ENCODE measurements at places on chromosomes 5 and 9.

GRCh38 chr5:81290146-81290545 is 11.2 kb upstream of the ZCCHC9 start:
- no peak for DNase-seq

- DNase-seq: peak; percentile 38
Measured at GRCh38 chr5:14809369-14810155, 62.0 kb downstream of the ANKH start.

GRCh38 chr5:154480847-154481246 is 2.8 kb upstream of the HAND1 start:
- no peak for DNase-seq

DNA sequence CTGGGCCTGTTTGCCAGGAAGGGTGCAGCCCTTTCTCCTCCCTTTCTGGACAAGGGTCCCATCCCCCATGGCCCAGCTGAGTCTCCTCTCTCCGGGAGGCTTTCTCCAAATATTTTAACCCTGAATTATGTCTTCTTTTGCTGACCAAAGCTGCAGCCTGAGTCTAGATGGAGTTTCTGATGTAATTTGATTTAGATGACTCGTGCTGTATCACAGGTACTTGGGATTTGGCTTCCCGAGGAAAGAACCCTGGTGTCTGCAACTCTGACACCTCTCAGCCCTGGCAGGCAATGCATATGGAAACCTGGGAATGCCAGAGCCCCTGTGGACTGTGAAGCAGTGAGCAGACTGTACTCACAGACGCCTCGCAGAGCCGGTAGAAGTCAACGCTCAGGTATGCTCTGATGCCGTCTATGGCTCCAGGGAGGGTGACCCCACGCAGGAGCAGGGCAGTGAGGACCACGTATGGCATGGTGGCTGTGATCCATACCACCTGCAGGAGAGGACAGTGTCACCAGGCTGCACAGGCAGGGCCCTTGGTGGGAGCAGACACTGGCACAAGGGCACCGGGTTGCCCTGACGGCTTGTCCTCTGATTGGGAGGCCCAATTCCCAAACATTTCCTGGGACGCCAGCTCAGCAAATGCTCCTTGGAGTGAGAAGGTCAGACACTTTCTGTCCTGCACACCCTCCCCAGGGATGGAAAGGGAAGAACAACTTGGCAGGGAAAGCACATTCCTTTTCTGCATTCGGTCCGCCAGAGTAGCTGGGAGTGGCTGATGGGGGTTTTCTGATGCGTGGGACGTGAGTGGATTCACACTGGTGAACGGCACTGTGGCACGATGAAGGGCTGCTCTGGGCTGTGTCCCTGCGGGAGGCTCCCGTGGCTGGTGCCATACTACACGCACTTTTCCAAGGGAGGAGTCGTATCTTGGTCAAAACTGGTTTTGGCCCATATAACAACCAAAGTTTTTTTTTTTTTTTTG is 24.7 kb downstream of the SLC6A3 start:
- DNase-seq: no peak

DNA sequence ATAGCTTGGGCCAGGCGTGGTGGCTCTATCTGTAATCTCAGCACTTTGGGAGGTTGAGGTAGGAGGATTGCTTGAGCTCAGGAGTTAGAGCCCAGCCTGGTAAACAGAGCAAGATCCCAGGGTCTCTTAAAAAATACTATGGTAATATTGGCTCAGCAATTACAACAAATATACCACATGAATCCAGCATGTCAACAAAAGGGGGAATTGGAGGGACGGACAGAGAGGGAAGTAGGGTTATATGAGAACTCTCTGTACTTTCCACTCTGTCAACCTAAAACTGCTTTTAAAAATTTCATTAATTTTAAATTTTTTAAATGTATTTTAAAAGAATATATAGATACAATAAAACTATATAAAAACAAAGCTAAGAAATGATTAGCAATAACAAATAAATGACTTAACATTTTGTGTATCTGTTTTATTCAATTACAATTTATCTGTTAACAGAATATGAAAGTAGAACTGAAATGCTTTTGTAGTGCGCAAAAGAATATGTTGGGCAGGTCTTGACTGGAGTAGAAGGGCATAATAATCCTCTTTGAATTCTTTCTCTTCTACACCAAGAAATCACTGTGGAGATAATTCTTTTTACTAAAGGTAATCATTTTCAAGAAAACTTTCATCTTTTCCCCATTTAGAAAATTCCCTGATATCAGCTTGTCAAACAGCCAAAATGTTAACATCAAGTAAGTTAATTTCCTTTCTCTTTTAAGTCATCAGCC is 12.9 kb upstream of the CDC42SE2 start:
- DNase-seq: no peak

DNA sequence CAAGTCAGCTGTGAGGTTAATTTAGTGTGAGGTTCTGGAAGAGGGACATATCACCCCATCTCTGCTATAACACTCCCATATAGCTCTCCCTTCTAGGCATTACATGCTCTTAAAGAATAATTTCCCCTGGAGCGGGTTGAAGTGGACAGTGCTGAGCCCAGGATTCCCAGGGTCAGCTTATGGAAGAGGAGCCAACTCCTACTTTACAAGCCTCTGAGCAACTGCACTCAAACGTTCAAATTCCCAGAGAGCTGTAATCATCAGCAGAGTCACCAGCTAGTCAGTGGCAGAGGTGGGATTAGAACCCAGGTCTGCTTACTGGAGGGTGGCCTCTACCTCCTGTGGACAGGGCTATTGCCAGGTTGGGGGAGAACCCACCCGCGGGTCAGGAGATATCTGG is 1.4 kb downstream of the NEURL1B start:
- DNase-seq: no peak

DNA sequence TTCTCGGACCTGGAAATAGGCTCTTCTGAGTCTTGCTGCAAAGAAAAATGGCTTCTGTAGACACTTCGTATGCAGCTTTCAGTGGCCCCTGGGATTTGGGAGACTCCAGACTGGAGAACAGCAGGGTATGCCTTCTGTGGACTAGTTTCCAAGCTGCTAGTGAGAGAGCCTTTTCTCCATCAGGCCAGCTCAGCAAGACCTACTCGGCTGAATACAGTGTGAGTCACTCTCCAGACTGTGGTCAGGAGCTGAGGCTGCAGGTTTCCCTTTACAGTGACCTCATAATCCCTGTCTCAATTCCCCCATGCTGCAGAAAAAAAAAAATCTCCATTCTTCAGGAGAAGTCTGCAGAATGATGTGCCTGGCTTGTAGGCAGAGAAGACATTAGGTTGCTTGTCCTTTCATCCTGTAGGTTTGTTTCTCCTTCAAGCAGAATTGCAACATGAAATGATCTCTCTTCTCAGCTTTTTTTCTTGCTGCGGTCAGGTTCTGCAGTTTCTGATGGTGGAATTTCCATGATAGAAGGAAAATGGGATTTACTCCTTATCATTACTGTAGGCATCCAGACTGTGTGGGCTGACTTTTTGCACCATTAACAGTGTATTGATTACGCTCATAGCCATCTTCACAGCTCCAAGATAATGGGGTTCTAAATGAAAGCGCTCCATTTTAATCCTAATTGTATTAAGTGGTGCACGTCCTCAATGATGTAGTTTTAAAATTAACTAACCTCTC is 78.3 kb upstream of the TNFSF8 start:
- no peak for DNase-seq

DNA sequence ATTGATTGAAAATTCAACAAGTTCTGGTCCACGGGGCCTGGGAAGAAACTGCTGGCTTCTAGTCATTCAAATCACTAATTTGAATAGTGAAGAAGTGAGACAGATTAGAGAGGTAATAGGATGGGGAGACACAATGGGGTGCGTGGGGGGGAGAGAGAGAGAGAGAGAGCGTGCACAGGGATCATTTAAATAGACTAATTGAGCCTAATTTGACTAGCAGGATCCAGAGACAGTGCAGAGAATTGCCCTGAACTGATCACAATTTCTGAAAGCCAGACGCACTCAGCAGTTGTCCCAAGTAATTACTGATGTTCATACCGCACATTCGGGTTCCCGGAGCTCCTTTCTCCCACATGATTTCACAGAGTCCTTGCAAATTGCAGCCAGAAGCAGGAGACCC is 50.3 kb upstream of the C5orf58 start:
- DNase-seq: no peak

DNA sequence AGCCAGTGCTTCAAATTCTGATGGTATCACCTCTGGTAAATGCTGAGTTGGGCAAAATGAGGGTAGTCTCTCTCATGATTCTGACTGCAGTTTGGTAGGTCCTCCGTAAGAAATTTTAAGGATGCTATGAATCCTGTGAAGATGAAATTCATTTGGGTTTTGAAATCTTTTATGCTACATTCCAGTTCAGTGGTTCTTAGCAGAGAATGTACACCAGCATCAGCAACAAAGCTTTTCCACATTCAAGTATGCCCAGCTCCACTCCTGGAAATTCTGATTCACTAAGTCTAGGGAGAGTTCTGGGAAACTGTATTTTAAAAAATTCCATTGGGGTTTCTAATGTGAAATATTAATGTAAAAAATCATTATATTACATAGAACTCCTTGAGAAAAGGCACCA is 33.6 kb upstream of the ACOT12 start:
- DNase-seq: no peak

GRCh38 chr9:100492952-100493351 is 20.0 kb downstream of the TMEFF1 start:
- DNase-seq: no peak

DNA sequence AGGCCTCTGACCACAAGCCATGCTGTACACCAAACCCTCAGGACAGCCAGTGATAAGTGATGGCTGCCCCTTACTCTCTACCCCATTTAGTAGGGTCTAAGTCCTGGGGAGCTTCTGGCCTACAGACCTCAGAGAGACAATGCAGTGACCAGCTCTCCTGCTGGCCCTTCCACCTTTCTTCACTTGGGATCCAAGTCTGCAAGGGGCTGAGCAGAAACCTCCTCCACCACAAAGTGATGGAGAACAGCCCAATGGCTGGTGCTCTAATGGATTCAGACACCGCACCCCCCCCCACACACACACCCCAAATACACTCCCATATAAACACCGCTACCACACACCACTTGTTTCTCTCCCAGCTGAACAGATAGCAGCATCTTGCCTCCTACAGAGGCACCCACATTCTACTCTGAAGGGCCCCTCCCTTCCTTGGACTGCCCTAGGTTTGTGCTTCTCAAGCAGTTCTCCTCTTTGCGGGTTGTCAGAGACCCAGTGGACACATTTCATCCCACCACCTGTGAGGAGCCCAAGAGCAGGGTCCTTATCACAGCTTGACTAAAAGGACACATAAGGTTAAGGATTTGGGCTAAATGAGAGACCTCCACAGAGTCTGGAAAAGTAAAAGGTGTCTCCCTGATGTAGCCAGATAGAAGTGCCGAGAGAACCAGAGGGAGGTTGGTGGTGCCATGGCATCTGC is 1.3 kb upstream of the PDLIM4 start:
- no peak for DNase-seq

- DNase-seq: no peak
Measured at GRCh38 chr5:64971513-64971912, 202.8 kb downstream of the CWC27 start.

DNA sequence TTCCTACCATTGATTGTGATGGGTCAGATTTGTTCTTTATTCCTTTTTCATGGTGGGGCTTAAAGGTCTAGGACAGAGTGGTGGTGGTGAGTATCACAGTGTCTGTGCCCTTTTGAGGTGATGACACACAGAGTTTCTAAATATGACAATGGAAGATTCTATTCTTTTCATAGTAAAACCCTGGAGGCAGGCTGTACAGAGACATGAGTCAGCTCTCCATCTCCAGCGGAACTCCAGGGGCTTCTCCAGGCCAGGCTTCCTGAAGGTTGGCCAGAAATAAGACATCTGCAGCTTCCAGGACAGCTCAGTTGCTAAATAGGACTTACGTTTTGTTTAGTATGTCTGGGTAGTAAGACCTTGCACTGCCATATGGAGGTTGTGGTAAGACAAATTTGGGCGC is 229.5 kb downstream of the CD180 start:
- no peak for DNase-seq

DNA sequence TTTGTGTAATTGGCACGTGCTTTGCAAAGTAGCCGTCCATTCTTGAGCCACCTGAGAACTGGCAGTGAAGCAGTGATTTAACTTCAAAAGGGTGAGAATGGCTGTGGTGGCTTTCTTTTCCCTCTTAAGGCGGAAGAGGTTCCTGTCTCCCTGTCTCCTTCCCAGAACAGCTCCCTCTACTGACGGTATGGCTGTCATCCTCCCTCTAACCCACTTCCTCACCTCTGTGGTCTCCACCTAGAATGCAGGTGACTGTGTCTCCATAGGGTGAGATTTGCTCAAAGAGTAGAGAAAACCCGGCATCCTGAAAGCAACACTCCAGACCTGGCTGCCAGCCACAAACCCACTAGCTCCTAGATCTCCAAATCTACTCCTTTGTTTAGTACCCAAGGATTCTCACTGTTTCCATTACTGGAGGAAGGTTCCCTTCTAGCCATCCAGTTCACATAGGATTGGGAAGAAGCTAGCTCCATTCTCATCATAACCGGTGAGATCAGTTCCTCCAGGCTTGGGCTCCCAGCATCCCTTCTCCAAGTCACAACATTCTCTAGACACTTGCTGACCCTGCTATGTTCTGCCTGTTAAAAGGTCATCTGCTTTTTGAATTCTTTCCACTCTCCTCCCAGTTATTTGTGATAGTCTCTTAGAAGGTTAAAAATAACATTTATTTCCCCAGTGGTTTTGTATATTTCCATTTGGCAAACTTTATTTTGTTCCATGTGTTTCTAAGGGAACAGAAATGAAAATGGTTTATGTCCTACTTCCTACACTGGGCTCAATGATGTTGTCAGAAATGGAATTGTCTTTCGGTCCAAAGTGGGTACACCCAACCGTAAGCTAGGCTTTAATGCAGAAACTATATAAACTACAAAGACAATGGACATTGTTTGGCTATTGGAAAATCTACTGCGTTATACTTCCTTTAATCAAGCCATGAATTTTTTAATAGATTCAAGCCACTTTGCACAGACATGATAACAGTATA is 269.4 kb downstream of the CWC27 start:
- no peak for DNase-seq

DNA sequence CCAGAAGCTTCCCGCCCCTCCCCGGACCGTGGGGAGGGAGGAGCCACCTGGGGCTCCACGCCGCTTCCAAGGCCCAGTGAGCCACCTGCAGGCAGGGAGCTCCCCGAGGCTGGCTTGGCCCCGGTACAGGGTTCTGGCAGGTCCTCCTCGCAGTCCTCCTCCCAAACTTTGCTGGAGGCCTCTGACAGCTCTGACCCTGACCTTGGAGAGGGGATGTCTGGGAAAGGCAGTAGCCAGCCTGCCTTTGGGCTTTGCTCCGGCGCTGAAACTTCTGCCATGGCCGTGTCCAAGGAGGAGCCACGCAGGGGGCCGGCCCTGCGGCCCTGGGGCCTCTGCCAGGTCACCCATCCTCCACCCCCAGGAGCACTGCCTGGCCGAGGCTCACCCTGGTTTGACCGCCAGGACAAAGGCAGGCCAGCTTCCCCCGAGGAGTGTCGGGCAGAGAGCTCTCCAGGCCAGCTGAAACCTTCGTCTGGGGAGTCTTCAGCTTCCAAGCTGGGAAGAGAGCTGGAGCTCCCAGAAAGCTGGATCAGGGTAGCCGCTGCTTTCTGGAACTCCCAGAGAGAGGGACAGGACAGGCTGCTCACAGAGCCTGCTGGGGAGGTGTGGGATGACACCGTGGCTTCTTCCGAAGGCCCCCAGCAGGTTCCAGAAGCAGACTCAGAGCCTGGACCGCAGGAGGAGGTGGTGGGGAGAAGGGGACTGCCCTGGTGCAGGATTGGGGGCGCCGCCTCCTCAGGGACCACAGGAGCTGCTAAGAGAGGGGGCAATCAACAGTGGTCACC is 9.0 kb upstream of the QSOX2 start:
- no peak for DNase-seq

Data from stimulated activated CD4-positive, alpha-beta T cell treated with anti-CD3 and anti-CD28 coated beads, TNF-alpha, amount 100 ng/mL, for 1 hour (primary cell).